Activated naive CD4-positive, alpha-beta T cell (primary cell): ENCODE measurements at places on chromosomes 11 and 22.

DNA sequence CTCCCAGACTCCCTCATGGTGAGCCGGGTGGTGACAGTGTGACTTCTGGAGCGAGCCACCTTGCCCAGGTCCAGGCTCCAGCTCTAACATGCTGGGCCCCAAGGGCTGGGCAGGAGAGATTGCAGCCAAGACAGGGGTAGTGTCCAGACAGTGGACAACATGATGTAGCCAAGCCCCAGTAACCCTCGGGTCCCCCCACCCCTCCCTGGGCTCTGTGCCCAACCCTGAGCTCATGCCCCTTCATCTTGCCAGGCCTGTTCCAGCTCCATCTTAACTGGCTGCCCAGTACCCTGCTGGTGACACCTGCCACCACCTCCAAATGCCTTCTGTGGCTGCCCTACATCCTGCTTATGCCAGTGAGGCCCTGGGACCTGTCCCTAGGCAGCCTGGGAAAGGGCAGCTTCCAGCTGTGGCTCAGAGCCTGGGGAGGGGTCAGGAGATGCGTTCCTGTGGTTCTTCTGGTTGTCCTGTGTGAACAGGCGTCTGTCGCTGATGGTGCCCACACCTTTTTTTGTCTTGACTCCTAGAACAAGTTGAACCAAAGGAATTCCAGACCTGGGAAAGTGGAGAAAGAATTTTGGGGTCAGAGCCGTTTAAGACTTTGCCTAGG is 12.5 kb upstream of the SYT12 start:
- DNase-seq, result no peak

- no peak for DNase-seq
These were observed 247.5 kb upstream of the ZBED5 start for GRCh38 chr11:11105361-11105760.

- DNase-seq, result no peak
These were observed 25.5 kb downstream of the MADD start for GRCh38 chr11:47295385-47295784.

- DNase-seq, result no peak
These were observed at the start of gene MS4A13 for GRCh38 chr11:60515144-60515855. TSS of gene MS4A13 (plus strand) at chr11:60515392. CDS start at chr11:60518084, 2,692 bp downstream.

DNA sequence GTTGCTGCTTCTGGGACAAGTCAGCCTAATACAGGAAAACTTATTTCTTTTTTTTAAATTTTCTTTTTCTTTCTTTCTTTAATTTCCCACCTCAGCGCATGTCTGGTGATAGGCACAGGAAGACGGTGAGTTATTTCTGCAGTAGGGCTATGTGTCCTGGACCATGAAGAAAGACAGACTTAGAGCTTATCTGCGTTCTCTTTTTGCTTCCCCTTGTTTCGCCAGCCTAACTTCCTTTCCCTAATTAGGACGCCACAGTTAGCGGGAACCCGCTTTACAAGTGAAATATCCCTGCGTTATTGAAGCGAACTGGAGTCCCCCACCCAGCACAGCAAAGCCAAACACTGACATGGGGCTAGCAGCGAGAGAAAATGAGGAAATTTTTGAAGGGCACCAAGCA is 8.6 kb downstream of the OR6M1 start:
- DNase-seq, result no peak

DNA sequence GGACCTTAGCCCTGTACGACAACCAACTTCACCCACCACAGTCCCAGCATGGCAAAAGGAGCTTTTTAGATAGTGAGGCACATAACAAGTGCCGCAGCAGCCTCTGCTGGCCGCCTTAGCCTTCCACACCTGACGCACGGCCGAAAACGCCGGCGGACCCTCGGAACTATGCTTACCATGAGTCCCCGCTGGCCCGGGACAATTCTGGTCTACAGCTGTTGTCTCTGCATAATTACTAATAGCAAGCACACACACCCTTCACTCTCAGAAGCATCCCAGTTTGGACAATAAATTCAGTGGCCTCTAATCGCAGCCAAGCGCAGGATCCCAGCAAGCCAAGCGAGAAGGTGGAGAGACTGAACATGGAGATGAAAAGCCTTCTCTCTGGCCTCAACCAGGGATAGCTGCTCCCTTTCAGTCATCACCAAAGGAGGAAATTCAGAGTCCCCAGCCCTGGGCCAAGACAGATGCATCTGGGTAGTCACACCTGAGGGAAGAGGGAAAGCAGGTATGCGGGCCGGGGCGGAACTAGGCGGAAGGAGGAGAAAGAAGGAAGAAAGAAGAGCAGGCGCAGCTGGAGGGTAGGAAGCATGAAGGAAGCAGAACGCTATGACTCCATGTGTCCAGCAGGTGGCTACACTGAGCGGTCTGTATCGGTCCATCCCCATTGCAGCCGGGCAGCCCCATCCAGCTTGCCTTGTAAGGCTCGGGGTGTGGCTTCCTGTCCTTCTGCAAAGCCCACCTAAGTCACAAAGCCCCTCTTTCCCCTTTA is 40.3 kb downstream of the BUD13 start:
- no peak for DNase-seq

DNA sequence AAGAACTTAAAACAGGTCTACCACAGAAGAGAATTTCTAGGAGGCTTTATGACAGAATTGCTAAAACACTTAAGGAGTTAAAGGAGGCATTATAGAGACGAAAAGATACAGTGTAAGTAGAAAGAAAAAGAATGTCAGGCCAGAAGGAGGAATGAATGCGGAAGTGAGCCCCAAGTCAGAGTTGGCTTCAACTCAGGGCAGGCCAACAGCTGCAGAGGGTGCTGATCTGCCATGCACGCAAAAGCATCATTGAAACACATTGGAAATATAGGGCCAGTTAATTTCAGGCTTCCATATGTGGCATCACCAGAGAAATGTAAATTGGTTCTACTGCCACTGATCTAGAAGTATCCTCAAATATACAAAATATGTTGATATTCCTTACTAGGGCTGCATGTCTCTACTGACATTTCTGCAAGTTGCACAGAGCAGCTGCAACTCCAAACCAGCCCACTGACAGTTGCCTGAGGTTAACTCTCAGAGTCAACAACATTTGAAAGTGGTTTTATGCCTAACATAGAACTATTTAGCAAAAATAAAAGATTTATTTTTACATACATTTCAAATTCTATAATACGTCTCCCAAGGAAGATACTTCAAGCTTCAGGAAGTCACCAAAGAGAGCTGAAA is 324.1 kb downstream of the C11orf87 start:
- DNase-seq, result no peak

GRCh38 chr11:81197396-81197795 is 1536.3 kb downstream of the FAM181B start:
- no peak for DNase-seq

- DNase-seq, result no peak
These were observed 33.7 kb upstream of the B3GAT1 start for GRCh38 chr11:134445601-134446325.

GRCh38 chr11:106228996-106229395 is 151.5 kb downstream of the AASDHPPT start:
- DNase-seq, result no peak

DNA sequence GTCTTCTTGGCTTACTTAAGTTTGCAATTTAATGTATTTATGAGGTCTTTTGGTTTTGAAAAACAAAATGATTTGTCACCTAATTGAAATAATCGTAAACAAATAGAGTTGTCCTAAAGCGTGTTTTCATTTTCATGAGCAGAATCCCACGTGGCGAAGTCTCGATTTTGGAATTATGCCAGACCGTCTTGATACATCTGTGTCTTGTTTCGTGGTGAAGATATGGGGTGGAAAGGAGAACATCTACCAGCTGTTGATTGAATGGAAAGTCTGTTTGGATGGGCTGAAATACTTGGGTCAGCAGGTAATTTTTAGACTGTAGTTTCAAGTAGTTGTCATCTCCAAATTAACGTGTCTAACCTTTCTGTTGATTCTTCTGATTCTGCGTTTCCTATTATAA is 64.7 kb downstream of the UVRAG start:
- DNase-seq, result no peak
